Muscle of arm (tissue), 14 donors: ENCODE measurements at places on chromosomes 4 and X. TPM values are rescaled to one million over a fixed set of nuclear protein-coding genes. Genes with fewer than 3 reads are reported as not detected.

Gene TRIM61
- polyA plus RNA-seq, result 3.3 TPM

Gene RAB33A
- 0.83 TPM for polyA plus RNA-seq

Gene NKX1-1
- polyA plus RNA-seq, result not detected

Gene PHOX2B
- not detected for polyA plus RNA-seq

Gene FAT1
- not detected for polyA plus RNA-seq

Gene CCDC110
- polyA plus RNA-seq, result 2.5 TPM

Gene SPANXN3
- polyA plus RNA-seq, result not detected

Gene SORBS2
- 32.1 TPM for polyA plus RNA-seq

Gene BEX3
- 119 TPM for polyA plus RNA-seq

- DNase-seq, result no peak
Measured at GRCh38 chr4:138500869-138501268, 258.7 kb upstream of the SLC7A11 start.

DNA sequence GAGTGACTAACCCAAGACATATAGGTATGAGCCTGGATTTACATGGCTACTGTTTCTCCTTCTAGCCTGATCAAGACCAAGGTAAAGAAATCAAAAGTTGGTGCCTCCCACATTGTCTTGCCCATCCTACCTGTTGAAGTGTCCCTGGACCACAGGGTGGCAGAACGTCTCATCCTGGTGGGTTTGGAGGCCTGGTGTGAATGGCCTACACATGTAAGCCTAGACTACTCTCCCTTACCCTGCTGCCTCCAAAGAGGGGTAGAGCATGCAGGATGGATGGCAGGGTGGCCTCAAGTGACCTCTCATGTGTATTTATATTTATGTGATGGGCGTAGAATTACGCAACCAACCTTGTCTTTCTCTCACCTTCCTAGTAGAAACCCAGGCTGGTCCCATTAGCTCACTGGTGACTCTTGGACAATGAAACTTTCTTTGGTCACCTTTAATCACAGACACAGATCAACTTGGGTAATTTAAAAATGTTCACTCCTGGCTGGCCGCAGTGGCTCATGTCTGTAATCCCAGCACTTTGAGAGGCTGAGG lies 73.3 kb upstream of the SOD3 start:
- DNase-seq, result no peak

- peak; percentile 31 for DNase-seq
Measured at GRCh38 chr4:16225167-16225862, 956 bp downstream of the TAPT1 start.

DNA sequence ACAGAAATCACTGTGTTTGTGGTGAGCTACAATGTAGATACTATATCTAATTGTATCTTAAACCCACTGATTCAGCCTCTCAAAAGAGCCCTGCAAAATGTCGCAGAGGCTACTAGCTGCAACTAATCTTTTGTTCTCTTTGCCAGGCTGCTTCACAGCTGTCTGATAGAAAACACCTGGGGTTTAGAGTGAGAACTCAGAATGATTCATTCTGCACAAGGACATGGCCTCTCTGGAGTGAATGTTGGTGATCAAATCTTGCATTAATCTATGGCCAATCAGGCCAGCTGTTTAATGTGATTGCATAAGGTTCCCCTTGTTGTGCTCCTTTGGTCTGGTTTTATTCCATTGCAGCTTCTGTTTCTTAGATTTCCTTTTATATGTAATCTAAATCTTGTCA lies 100.3 kb downstream of the EMCN start:
- no peak for DNase-seq

DNA sequence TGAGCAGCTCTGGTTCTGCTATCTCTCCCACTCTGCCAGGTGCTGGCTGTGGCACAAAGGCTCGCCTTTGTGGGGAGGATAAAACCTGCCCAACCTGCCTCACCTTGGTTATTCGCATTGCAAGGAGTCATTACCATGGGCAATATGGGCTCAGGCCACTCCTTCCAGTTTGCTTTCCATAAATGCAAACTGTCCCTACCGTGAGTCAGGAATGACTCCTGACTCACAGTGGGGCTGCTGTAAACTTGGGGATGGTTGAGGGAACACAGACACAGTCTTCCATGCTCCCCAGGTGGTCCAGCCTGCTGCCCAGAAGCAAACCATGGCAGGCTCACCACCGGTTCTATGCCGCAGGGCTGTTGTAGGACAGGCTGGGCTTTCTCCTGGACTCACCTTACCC lies 36.1 kb downstream of the COQ2 start:
- no peak for DNase-seq

DNA sequence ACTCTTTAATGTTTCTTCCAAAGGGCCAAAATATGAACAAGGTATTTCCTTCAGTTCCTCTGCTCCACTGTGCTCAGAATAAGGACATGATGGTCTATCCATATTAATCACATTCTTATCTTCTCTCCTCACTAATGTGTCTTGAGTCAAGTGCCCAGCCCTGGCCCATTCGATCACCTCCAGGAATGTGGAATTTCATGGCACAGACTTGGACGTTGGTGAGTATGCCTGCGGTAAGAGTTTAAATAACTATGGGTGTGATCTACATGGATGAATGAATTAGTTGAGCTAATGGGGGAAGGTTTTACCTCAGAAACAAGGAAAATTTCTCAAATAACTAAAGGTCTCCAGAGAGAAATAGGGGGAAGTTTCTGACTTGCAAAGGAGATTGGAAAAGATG lies 174.0 kb downstream of the NPFFR2 start:
- DNase-seq, result no peak

- no peak for DNase-seq
Measured at GRCh38 chr4:78120144-78120880, 63.2 kb downstream of the FRAS1 start.

DNA sequence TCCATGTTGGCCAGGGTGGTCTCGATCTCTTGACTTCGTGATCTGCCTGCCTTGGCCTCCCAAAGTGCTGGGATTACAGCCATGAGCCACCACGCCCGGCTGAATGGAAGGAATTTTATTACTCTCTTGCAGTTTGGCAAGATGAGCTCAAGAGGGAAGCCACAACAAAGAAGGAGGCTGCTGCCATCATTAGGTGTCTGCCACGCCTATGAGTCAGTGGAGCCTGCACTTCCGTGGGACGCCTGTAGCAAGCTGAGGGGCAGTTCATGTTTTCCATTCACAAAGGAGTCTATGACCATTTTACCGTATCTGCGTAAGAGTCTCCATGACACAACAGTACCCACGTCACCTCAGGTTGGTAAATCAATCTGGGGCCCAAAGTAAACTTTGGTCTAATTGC lies 51.2 kb upstream of the CHRNA9 start:
- no peak for DNase-seq

DNA sequence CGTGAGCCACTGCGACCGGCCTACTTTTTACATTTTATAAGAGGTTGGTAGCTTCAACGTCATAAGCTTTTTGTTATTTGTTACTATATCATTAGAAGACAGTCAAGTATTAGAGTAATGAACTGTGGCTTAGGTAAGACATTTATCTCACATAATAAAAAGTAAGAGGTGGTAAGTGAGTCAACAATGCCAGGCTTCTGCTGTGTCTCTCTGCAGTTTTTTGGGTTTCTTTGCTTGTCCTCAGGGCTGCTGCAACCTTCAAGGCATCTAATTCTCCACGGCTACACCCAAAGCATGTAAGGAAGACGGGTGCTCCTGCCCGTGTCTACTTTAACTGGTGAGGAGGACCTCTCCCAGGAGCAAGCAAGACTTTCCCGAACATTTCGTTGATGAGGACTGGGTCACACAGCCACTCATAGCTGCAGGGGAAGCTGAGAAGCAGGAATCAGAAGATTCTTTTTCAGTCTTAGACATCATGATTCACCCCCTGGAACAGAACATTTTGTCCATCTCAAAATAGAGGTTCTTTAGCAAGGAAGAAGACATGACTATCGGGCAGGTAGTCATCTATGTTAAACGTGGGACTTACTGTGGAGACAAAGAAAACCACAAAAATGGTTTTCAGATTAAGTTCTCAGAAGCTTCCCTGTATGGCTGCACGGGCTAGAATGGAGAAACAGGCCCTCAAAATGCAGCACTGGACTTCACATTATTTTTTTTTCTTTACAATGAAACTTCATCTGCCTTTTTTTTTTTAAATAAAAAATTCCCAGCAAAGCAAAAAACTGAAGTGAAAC lies 13.0 kb upstream of the RHOH start:
- DNase-seq, result no peak

GRCh38 chr4:89136525-89136924 lies 25.2 kb downstream of the TIGD2 start:
- DNase-seq, result no peak

- no peak for DNase-seq
Measured at GRCh38 chr4:25786497-25787065, 76.2 kb downstream of the SEL1L3 start.

DNA sequence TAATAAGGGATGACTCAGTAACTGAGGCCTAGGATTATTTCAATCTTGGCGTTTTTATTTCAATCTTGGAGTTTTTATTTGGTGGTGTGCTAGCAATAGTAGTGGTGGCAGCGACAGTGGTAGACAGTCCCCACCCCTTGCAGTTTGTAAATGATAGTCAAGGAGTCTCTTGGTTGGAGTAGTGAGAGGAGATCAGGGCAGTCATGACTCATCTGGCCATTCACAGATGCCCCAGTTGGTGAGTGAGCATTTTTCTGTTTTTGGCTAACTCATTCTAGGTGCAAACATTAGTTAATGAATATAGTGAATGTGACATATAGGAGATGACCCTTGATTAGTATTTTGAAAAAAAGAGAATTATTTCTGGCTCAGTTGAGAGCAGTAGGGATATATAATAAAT lies 93.5 kb upstream of the ADAD1 start:
- DNase-seq, result no peak

DNA sequence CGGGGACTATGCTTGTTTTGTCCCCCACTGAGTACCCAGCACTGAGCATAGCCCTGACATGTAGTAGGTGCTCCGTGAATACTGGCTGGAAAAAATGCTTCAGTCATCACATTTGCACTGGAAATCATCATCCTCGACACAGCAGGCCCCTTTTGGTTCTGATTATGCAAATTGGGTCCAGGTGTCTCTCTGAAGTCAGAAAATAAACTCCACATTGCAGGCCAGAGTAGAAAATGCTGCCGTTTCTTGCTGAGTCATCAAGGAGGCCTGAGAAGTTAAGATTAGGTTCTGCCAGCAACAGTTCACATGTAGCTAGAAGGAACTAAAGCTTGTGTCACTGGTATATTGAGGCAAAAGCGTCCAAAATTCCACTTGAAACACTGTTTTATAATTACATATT lies 15.0 kb upstream of the STK32B start:
- no peak for DNase-seq

GRCh38 chr4:41209901-41210300 lies 4.4 kb downstream of the APBB2 start:
- DNase-seq, result no peak

DNA sequence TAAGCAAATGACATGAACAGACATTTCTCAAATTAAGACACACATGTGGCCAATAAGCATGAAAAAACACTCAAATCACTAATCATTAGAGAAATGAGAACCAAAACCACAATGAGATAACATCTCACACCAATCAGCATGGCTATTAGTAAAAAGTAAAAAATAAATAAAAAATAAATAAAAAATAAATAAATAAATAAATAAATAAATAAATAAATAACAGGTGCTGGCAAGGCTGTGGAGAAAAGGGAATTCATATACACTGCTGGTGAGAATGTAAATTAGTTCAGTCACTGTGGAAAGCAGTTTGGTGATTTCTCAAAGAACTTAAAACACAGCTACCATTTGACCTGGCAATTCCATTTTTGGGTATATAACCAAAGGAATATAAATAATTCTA lies 167.1 kb upstream of the CNKSR2 start:
- no peak for DNase-seq

DNA sequence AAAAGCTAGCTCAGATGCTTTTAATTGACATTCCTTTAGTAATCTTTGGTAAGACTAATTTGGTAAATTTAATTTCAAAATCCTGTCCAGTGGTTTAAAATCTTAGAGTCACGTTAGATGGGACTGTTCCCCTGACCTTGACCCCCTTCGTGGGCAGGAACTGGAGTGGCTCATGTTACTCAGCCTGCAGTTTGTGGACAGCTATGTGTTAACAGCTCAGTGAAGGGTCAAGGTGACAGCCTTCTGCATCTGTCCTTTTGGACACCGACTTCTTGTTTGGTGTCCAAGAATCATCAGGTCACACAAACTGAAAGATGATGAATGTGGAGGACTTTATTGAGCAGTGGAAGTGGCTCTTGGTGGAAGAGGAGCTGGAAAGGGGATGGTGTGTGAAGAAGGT lies 2.9 kb downstream of the ARSF start:
- DNase-seq, result no peak

GRCh38 chr4:152630324-152630723 lies 49.5 kb downstream of the TMEM154 start:
- no peak for DNase-seq

- peak; percentile 77 for DNase-seq
Measured at GRCh38 chrX:153970357-153971123, 1.1 kb downstream of the HCFC1 start.

DNA sequence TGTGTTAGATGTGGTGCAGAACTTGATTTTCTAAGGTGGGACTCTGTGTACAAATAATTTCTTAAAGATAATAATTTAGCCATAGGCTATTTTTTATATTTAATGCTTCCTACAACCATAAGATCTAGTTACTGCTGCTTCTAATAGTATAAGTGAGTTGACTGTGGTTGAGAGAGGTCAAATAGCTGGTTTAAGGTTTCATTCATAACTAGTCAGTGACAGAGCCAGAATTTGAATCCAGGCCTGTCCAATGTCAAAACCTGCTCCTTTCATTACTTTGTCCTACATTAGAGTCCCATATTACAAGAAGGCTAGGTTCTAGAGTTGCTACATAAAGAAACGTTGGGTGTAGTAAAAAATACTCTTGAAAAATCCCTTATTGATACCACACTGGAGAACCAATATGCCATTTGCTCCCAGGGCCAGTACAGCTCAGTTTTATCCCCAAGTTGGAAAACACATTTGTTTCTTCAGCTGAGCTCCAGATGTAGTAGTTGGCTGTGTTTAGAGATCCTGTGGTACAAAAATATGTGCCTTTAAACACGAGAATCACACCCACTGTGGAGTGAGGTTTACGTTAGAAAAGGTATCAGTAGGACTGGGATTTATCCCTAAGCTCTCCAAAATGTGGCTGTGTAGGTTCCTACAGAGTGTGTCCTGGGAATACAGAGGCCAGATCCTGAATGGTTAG lies 84.3 kb downstream of the REPS2 start:
- DNase-seq, result no peak

GRCh38 chr4:91322961-91323360 lies 980.8 kb upstream of the GRID2 start:
- no peak for DNase-seq

DNA sequence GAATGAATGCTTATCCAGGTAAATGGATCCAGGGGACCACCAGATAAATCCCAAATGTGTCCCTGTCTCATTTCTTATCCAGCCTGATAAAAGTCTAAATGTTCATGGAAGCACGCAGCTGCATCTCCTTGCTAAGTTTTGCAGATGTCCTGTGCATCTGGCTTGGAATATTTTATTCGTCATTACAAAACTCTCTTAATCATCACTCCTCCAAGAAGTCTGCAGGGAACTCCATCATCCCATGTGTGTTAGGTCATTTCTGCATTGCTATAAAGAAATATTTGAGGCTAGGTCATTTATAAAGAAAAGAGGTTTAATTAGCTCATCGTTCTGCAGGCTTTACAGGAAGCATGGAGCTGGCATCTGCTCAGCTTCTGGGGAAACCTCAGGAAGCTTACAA lies 297.2 kb downstream of the HS3ST1 start:
- no peak for DNase-seq
